ENCODE measurements at places on chromosomes 3 and 15.

GRCh38 chr3:125146626-125147490, 65.7 kb downstream of the SLC12A8 start:
- no peak for DNase-seq

GRCh38 chr15:79339588-79340314, 28.8 kb downstream of the TMED3 start:
- DNase-seq = no peak

DNA sequence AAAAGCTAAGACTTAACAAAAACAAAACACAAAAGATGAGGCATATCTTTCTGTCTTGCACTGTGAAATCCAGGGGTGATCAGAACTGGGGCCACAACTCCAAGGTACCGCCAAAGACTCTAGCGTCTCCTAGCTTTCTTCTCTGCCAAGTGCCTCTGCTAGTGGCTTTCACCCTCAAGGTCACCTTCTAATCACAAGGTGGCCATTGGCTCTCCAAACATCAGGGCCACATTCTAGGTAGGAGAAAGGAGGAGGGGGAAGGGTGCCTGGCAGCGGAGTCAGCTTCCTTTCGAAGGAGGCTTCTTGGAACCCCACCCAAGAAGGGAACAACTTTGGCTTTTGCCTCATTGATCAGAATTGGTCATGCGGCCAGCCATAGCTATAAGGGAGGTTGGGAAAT, 168.8 kb upstream of the SMAD3 start:
- no peak for DNase-seq

DNA sequence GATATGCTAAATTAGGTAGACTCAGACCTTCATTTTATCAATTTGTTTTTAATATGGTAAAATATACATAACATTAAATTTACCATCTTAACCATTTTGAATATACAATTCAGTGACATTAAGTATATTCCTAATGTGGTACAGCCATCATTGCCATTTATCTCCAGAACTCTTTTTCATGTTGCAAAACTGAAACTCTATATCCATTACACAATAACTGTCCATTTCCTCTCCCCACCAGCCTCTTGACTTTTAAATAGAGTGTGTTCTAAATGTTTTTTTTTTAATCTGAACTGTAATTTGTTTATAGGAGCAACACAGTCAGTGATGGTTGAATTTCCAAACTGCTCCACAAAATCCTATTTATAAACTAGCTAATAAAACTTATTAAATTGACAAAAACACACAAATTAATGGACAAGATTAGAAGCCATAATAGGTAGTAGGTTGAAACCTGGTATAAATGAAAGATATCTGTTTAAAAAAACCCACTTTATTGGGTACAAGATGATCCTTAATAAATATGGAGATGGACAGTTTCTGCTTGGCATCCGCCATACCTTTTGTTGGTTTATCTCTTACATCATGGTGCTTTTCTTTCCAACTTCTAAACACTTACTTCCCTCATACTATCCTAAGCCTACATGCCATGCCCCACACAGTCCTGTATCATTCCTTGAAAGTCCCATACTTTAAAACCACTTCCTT, 142.4 kb downstream of the ZPLD1 start:
- no peak for DNase-seq

DNA sequence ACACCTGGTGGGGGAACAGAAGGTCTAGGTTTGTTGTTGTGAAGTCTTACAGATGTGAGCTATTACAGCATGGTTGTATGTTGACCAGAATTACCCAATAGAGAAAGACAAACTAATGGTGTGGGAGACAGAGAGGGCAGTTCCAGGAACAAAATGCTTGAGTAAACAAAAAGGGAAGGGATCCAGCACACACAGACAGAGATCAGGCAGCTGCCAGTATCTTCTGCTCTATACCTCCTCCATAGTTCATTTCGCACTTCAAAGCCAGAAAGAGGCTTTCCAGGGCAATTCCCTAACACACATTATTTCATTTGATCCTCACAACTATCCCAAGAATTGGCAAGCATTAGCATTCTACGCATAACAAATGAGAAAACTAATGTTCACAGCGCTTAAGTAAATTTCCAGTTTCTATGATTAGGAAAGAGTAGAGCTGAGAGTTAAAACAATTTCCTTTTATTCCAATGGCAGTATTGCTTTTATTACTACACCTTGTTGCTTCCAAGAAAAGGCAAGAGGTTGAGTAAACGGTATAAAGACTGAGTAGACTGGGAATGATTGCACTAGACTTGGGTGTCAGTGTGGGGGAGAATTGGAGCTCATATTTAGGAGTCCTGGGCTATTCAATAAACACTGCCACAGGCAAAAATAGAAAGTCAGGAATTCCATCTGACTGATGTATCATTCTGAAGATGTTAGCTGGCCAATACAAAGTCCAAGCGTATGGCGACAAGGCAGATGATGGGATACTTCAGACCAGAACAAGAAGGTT, 39.7 kb upstream of the ZNF280D start:
- no peak for DNase-seq

Measured in mesothelial cell of epicardium (in vitro differentiated cells).